ENCODE measurements at places on chromosomes 5 and 9.

DNA sequence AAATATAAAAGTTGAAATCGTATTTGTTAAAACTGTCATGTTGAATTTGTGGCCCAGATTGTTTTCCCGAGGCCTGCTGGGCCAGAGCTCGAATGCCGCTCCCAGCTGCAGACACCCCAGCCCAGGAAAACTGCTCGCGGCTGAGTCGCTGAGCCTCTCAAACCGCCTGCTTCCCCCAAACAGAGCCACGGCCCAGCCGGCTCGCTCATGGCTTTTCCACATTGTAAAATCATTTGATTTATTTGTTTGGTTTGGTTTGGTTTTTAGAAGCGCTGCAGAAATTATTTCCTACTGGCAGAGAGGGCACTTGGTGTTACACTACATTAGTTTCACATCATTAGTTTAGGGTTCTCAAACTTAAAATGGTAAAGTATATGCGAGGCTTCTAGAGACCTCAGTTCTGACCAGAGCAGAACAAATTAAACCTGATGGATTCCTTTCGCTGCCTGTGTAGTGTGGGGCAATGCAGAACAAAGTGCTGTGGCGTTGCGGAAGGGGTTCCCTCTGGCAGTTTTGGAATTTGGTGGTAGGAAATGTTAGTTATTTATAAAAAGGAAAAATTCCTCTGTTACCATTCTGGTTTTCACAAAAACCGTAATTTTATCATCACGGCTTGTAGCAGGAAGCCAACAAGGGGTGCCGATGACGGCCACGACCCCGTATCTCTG, 156.5 kb upstream of the PITX1 start:
- no peak for DNase-seq

GRCh38 chr9:113562653-113563381, 99.3 kb downstream of the RGS3 start:
- no peak for DNase-seq

DNA sequence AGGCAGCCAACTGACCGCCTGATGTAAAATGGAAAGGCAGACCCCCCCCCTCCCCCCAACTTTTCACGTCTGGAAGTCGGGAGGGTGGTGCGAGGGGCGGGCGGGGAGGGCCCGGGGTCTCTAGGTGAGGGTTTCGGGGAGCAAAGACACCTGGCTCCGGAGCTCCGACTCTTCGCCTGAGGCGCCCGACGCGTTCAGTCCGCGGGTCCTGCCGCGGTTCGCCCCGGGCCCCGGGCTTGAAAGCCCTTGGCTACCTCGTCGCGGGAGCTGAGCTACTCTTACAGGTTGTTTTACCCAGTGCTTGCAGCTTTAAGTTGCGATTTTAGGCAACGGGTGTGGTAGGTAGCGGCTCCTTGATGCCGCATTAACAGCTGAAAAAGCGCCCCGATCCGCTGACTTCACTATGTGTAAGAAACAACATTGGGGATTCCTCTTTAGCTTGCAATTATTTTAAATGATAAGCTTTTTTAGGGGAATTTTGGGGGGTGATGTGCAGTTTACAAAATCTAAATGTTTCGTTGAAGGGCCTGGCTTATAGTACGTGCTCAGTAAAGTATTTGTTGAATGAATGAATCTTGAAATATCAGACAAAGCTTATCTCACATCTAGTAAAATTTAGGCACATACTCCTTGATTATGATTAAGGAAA, 722 bp downstream of the CDC42SE2 start:
- no peak for DNase-seq

DNA sequence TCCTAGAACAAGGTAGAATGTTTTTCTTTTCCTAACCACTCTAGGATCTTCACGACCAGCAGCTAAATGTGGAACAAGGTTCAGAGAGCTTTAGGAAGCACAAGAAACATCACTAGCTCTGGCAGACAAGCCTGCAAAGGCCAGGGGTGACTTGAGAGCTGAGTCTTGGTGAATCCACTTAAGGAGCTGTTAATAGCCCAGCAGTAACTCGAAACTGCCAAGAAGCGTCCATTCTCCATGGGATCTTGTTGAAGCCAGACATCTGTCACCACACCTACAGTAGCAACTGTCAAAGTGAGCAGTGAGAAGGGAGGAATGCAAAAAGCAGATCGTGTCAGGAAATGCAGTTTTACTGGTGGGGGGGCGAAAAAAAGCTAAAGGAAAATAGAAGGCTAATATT, 87.2 kb downstream of the ATPSCKMT start:
- no peak for DNase-seq

GRCh38 chr9:127779136-127779981, 893 bp upstream of the SH2D3C start:
- DNase-seq: no peak

- no peak for DNase-seq
Observed at GRCh38 chr9:123620239-123620638, 264.2 kb downstream of the CRB2 start.

DNA sequence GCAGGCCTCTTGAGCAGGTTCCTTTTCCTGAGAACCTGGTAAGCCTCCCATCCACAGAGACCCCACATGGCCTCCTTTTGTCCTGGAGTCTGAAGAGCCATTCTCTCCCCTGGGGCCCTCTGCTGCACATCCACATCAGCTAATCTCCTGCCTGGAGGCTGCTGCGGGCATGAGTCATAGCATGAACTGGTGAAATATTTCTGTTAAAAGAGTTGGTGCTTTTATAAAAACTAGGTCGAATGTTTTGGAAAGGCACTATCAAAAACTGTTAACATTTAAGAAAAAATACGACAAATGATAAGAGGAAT, 399.4 kb downstream of the CTNND2 start:
- DNase-seq: no peak

GRCh38 chr9:27462846-27463245, 61.2 kb upstream of the IFNK start:
- no peak for DNase-seq

- DNase-seq: no peak
Observed at GRCh38 chr5:59095480-59095879, 512.6 kb downstream of the RAB3C start.

DNA sequence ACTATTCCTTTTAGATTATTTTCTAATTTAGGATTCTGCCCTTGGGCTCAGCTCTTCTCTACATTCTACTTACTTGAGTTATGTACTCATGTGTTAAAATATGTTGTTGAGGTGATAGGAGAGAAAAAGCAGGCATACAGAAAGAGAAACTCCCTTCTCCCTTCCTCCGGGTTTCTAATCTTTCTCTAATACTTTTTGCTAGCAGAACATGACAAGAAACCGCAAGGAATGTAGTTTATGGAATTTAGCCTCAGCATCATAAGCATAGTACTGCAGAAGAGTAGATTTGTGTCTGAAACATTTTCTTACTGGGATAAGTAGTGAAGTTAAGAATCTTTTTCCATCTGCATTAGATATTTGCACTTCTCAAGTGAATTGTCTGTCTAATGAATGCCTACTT, 139.5 kb upstream of the CYLC2 start:
- DNase-seq: no peak

DNA sequence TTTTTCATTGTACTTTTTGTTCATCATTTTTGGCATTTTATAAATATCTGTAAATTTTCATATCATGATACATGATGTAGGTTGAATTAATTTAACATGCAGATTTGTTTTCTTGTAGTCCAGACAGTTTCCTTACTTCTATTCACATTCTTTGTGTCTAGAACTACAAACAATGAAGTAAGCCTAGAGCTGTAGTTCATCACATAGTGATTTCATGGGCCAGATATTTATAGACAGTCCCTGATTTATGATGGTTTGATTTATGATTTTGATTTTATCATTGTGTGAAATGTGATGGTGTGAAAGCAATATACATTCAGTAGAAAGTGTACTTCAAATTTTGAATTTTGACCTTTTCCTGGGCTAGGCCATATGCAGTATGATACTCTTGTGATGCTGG, 139.0 kb downstream of the ARHGEF28 start:
- DNase-seq: no peak

DNA sequence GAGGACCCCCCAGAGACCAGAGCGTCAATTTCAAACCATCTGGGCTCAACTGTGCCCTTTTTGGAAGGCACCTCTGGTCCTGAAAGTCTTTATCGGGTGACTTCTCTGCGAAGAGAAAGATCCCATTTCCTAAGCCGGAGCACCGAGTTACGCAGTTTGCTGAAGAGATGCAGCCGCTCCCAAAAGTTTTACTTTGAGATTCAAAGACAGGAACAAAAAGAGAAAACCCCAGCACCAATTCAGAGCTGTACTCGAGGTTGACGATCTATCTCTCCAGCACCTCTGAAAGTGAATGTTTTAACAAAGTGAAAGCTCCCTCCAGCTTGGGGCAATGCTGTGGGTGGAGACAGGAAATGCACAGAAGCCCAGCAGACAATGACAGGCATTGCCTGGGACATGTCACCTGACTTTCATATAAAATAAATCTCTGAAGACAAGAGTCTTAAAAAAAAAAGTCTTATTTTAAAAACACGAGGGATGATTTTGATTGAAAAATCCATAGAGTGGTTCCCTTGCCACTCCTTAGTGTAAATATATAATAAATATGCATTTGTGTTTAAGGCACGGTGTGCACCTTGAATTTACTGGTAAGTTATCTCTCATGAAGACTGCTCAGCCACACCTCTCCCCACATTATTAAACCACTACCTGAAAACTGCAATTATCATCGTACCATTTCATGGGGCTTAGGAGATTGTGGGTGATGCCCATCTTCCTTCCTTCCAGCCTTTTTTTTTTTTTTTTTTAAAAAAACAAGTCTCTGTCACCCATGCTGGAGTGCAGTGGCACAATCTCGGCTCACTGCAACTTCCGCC, 79.9 kb downstream of the FNBP1 start:
- DNase-seq: no peak

- no peak for DNase-seq
Observed at GRCh38 chr9:87112656-87113055, 165.3 kb upstream of the GAS1 start.

GRCh38 chr5:66151030-66151429, 6.9 kb downstream of the SREK1 start:
- no peak for DNase-seq

DNA sequence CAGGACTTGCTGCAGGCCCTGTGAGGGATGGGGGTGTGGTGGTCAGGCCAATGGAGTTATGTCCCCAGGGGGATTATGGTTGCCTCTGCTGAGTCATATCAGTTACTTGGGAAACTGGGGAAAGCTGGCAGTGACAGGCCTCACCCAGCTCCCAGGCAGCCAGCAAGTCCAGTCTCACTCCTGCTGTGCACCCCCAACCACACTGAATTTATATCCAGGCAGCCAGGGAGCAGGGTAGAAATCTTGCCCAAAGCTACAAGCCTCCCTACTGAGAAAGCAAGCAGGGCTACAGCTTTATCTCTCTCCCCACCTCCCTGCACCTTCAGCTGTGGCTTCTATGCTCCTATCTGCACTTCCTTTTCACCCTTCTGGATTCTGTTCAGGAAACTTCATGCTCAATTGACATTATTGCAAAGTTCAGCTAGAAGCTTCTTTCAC, 2076.0 kb upstream of the CDH9 start:
- DNase-seq: no peak

- DNase-seq: no peak
Observed at GRCh38 chr5:124474528-124475215, 271.8 kb downstream of the ZNF608 start.

- DNase-seq: no peak
Observed at GRCh38 chr5:97629276-97629675, 446.2 kb upstream of the RIOK2 start.

- DNase-seq: no peak
Observed at GRCh38 chr9:95366731-95367325, 49.3 kb upstream of the FANCC start.

DNA sequence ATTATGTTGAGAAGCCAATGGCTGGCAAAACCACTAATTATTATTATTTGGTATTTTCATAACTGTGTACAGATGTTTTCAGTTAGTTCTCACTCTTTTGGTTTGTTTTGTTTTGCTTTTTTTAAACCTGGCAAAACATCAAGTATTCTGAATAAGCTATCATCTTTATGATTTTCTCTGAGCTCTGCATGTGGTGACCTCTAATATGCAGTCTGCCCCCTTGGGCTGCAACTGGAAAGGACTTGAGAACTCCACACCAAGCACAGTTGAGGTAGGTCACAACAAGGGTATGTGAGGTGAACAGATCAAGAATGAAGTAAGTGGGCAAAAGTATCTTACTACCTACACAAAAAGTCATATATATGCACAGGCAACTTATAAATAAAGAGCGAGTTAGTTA, 202.2 kb downstream of the NFIB start:
- no peak for DNase-seq

DNA sequence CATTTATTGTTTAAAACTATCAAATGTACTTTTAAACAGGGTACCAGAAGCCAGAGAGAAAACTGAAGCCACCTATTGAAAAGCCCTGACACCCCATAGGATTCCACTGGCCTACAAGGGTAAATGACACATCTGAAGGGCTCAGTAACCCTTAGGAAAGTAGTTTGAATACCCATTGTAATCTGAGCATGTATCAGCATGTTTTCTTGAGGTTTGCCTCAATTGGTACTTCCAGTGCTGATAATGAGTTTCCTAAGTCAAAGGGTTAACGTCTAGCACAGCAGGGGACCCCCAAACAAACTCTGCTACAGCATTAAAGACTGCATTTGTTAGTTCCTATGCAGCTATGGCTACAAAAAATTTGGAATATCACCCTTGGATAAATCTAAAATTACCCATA, 657.1 kb downstream of the NR2F1-AS1 start:
- no peak for DNase-seq

- no peak for DNase-seq
Observed at GRCh38 chr9:94560237-94560636, 5.4 kb downstream of the PCAT7 start.

DNA sequence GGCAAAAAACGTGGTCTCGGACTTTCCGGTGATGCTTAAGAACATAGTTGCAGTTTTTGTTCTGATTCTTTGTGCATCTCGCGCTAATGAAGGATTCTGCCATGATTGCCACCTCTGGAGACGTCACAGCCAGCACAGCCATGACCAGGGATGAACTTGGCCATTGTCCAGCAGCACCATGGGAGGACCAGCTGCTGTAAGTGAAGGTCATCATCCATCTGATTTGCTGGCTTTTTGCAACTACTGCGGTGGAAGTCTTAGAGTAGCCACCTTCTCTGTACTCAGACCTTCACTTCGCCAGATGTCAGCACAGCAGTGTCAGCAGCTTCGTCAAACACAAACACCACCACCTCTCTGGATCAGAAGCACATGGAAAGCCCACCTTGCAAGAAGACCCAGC, 45.7 kb downstream of the NSUN2 start:
- no peak for DNase-seq

DNA sequence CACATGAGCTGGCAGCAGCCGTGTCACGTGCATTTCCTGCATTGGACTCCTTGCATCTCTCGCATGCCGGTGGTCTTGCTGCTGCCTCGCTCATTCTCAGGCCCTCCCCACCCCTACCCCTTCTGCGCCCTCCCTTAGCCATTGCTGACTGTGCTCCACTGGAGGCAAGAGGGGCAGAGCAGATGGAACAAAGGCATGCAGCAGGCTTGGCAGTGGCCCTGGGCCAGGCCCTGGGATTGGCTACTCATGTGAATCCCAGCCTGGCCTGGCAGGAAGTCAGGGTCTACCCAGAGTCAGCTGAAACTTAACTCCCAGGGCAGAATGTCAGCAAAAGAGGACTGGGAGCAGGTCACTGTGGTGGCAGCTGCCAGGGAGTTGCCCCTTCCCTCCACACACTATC, 62.3 kb downstream of the TSTD2 start:
- DNase-seq: no peak

GRCh38 chr5:78908173-78909061, 76.7 kb downstream of the ARSB start:
- DNase-seq: no peak

All from stimulated activated CD8-positive, alpha-beta memory T cell treated with anti-CD3 and anti-CD28 coated beads, Interleukin-15, amount 100 ng/mL, for 24 hours (primary cell).